ENCODE measurements at places on chromosomes 6 and 20.

DNA sequence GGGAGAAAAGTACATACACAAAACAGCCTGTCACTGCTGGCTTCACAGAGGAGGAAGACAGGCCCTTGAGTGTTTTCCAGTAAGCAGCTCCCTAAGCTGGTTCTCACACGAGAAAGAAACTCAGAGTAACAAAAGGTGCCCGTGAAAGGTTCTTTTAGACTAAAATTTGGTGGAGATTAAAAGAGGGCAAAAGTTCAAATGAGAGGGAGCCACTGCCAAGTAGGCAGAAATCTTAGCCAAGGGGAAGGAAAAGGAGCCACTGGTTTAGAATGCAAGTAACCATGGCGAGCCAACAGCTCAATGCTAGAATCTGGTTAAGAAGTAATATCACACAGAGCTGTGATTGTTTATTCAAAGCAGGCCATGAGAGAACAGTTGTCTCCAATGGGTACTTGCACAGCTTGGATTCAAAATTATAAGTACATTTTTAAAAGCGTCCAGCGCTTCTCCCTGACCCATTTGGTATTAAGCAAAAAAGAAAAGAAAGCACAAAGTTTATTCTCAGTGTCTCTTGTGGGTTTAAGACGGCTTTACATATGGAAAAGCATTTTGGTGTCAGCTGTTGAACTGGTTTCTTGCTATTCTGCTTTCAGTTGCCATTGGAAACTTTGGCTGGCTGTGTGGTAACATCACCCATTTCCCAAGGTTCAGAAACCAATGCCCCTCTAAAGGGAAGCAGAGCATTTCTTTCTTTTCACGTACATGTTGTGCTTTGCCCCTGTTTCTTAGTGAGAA lies 648.5 kb downstream of the RNF144B start:
- no peak for DNase-seq

- DNase-seq = no peak
These were observed 2.6 kb downstream of the ALDH5A1 start for GRCh38 chr6:24497254-24497970.

DNA sequence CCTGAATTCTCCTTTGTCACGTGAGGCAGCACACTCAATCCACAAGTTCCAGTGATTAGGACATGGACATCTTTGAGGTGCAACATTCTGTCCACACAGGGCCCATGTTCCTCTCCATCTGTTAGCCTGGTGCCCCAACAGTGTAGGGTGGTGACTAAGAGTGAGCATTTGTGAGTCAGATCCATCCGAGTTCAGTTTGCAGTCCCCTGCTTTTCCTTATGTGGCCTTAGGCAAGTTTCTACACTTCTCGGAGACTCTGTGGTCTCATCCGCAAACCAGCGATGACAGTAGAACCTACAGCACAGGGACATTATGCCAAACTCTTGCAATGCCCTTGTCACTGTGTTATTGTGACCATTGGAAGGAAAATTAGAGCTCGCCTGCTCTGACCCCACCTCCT lies 178.7 kb upstream of the CDH4 start:
- DNase-seq = no peak

DNA sequence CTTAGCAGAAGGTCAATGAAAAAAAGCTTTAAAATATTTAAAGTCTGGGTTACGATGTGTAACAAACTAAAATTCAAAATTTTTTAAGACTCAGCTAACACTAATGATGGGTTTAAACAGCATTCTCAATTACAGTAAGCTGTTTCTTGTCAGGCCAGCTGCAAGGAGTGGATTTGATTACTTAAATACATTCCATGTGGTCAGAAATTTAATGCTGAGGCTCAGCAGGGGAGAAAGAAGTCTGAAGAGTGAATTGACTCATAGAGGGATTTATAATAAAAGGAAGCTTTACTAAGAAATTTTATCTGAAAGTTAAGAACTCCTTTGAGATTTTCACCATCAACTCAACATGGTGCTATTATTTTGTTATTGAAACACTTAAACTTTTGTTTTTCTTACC lies 398.6 kb downstream of the KHDRBS2 start:
- no peak for DNase-seq

GRCh38 chr20:14214046-14214445 lies 123.4 kb downstream of the FLRT3 start:
- no peak for DNase-seq

Measured in T follicular helper cell (primary cell).